ENCODE measurements at places on chromosomes 4 and X.

DNA sequence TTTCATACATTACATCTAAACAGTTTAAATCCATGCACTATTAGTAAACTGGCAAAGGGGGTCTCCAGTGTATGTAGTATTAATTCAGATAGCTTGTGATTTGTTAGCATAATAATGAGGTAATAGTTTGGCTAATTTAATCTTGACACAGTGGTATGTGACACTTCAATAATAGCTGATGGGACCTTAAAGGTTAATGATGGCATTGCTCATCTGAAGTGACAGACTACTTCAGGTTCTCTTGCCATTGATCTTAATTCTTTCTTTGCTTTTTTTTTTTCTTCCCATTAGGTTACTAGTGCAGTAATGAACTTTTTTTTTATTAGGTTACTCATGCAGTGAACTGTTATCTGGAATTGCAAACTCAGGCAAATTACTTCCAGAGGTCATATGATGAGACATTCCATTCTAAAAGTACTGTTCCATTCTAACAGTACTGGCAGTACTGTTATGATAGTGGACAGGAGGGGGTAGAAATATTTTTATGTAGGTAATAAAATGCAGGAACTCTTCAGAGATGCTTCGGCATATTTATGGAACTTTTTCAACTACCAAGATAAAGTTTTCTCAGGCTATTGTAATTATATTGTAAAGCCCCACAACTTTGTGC is 911.3 kb upstream of the LCORL start:
- no peak for DNase-seq

DNA sequence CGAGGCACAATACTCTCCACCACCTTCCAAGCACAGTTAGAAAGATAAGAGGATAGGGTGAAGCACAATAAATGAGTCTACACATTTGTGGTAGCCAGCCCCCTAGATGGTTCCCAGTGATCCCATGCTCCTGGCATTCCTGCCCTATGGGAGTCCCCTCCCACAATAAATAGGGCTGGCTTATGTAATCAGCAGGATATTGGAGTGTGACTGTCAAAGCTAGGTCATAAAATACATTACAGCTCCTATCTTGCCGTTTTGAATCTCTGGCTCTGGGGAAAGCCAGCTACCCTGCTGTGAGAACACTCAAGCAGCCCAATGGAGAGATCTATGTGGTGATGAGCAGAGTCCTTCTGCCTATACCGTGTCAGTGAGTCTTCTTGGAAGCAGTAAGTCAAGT is 198.7 kb upstream of the NOCT start:
- no peak for DNase-seq

- peak; percentile 74 for DNase-seq
Observed at GRCh38 chr4:105966051-105966450, 70.8 kb downstream of the NPNT start.

DNA sequence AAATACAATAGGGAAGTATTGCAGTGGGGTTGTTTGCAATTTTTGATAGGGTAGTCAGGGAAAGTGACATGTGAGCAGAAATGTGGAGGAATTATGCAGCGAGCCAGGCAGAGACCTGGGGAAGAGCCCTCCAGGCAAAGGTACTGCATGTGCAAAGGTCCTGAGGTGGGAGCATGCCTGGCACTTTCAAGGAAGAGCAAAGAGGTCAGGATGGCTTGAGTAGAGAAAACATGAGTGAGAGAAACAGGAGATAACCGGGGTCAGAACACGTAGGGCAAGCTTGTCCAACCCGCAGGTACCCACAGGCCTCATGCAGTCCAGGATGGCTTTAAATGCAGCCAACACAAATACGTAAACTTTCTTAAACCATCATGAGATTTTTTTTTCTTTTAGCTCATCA is 71.0 kb downstream of the COQ2 start:
- no peak for DNase-seq

GRCh38 chr4:13059019-13059418 is 425.1 kb downstream of the RAB28 start:
- no peak for DNase-seq

DNA sequence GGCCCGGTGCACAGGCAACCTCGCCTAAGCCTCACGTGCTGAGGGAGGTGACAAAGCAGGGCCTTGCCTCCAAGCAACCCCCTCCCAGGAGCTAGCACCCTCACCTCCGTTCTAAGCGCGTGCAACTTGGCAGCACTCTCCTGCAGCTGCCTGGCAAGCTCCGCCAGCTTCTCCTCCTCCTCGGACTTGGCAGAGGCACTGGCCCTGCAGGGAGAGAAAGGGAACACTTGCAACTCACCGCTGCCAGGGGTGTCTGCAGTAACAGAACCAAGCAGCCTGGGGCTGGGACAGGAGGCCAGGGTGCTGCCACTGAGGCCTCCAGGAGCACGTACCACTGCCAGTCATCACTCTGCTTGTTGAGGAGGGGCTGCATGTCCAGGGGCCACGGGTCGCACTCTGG is 10.3 kb upstream of the TREX2 start:
- DNase-seq, result no peak

DNA sequence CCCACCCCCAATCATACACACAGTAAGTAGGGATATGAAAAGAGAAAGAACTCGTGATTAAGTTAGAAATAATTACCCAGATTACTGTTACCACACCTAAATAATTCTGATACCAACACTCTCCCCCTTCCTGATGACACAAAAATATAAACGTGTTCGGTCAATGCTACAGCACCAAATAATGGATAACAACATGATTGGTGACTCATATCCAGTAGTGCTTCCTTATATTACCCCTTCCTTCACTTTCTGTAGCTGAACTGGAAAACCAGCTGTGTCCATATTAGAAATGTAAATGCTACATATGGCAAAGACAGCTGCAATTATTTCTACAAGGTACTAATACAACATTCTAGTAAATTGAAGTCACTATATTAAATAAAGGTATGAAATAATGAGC is 20.8 kb downstream of the EIF4E start:
- peak; percentile 45 for DNase-seq

GRCh38 chrX:39855748-39856129 is 242.0 kb downstream of the BCOR start:
- DNase-seq, result peak; percentile 29

- no peak for DNase-seq
Observed at GRCh38 chr4:37584071-37584470, 102.1 kb downstream of the RELL1 start.
